ENCODE measurements at places on chromosomes 5 and 9.

GRCh38 chr5:178757049-178757809 is 26.8 kb upstream of the ZNF354A start:
- H3K4me1 ChIP-seq: no peaks in the 10 kb centered on the region
- H3K36me3 ChIP-seq: no peaks in the 10 kb centered on the region

DNA sequence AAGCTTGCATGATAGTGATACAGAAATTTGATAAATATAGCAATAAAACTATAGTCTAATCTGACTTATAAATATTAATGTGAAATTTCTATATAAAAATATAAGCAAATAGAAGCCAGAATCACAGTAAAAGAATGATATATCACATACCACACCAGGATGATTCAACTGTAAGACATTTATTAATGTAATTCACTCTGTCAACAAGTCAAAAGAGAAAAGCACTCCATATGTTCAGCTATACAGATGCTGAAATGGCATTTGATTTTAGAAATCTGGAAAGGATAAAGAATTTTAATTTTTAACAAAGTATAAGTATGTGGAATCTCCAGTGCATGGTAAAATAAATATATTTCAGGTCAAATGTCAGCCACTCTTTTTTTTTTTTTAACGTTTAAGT is 372.4 kb downstream of the KCNN2 start:
- H3K27me3 ChIP-seq: no peaks in the 10 kb centered on the region
- DNase-seq: no peak
- no peaks in the 10 kb centered on the region for H3K36me3 ChIP-seq
- H3K27ac ChIP-seq: no peak overlapping the region

DNA sequence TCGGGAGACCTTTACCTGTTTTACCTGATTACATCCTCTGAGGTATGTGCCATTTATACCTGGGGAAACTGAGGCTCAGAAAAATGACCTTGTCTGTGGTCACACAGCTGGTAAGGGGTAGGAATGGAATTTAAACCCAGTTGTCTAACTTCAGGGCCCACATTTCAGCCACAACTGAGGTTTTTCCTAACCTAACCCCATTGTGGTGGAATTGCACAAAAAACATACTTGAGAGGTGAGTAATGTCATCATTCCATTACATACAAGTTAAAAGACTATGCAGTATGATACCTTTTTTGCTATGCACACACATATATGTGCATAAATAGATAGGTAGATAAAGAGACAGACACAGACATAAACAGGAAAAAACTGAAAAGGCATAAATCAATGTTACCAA is 14.1 kb downstream of the FGF1 start:
- no peaks in the 10 kb centered on the region for H3K4me1 ChIP-seq
- DNase-seq: no peak
- H3K4me3 ChIP-seq: no peak overlapping the region
- H3K36me3 ChIP-seq: no peaks in the 10 kb centered on the region
- H3K27me3 ChIP-seq: no peaks in the 10 kb centered on the region

GRCh38 chr5:26530305-26530704 is 508.1 kb downstream of the CDH9 start:
- no peak overlapping the region for H3K4me3 ChIP-seq
- no peaks in the 10 kb centered on the region for H3K36me3 ChIP-seq
- no peaks in the 10 kb centered on the region for H3K4me1 ChIP-seq
- H3K27ac ChIP-seq: no peak overlapping the region
- no peaks in the 10 kb centered on the region for H3K27me3 ChIP-seq

DNA sequence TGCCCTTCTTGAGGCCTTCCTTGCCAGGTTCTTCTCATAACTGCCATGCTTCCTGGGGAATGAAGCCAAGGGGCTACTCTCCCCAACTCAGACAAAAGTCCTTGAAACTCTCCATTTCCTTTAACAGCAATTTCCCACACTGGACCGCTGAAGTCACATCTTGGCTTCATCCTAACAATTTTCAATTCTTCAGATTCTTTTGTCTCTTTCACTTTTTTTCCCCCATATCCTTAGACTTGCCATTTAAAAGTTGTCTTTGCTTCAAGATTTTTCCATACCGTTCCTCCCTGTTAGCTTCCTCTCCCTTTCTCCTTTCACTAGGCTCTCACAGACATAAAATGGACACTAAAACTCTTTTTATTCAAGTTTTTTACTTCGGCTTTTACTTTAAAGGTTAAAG is 93.1 kb upstream of the ITGA1 start:
- H3K4me1 ChIP-seq: peaks cover 9% of the 10 kb centered on the region
- no peaks in the 10 kb centered on the region for H3K36me3 ChIP-seq
- no peak overlapping the region for H3K27ac ChIP-seq
- no peaks in the 10 kb centered on the region for H3K27me3 ChIP-seq
- DNase-seq: no peak

- no peaks in the 10 kb centered on the region for H3K27me3 ChIP-seq
- no peaks in the 10 kb centered on the region for H3K4me1 ChIP-seq
- H3K27ac ChIP-seq: no peak overlapping the region
- no peak overlapping the region for H3K4me3 ChIP-seq
- no peak for DNase-seq
Measured at GRCh38 chr5:94459915-94460314, 158.5 kb downstream of the KIAA0825 start.

DNA sequence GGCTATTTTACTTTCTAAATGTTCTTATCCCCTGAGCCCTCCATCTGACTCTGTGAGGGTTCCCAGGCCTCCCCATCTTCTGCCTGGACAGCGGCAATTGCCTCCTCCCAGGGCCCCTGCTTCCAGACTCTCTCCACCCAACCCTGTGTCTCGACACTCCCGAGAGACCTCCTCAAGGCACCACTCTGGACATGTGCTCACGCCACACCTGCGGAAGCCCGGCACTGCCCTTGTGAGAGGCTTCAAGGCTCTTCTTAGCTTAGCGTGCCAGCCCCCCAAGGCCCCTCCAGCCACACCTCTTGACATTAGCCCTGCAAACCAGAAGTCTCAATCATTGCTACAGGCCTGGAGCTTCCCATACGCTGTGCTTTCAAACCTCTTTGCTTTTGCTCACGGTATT is 124.1 kb downstream of the CRB2 start:
- no peak for DNase-seq
- H3K36me3 ChIP-seq: no peaks in the 10 kb centered on the region
- H3K4me3 ChIP-seq: no peak overlapping the region
- no peaks in the 10 kb centered on the region for H3K27me3 ChIP-seq
- no peak overlapping the region for H3K27ac ChIP-seq

DNA sequence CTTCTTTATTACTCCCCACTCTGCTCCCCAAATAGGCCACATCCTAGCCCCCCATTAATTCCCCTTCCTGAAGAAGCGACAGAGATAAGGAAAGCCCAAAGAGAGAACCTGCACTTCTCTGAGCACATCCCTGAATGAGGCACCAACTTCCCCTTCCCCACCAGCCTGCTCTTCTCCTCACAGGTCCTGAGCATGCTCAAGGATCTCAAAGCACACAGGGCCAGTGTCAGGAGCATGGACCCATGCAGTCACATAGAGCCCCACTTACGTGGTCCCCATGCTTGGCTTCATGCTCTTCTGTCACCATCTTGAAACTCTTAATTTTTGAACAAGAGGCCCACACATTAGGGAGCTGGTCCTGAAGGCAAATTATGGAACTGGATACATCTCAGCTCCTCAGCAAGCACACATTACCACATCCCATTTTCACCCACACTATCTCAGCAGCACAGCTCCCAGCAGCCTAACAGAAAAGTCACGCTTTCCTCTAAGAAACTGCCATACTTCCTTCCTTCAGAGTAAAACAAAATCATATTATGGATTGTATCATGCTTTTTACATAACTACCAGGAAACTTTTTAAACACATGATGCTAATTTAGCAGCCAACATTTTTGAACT is 99.8 kb downstream of the NFIB start:
- no peak for DNase-seq
- H3K4me3 ChIP-seq: no peak overlapping the region
- no peak overlapping the region for H3K27ac ChIP-seq
- H3K4me1 ChIP-seq: peaks cover 3% of the 10 kb centered on the region

GRCh38 chr5:80904533-80905187 is 55.5 kb upstream of the RASGRF2 start:
- no peaks in the 10 kb centered on the region for H3K4me1 ChIP-seq
- no peak overlapping the region for H3K4me3 ChIP-seq
- H3K36me3 ChIP-seq: peaks cover 13% of the 10 kb centered on the region
- no peak for DNase-seq

GRCh38 chr5:138903130-138903775 is 28.1 kb upstream of the LRRTM2 start:
- peaks cover 35% of the 10 kb centered on the region for H3K4me1 ChIP-seq
- peaks cover 7% of the 10 kb centered on the region for H3K27me3 ChIP-seq
- no peak overlapping the region for H3K27ac ChIP-seq
- no peak for DNase-seq
- no peak overlapping the region for H3K4me3 ChIP-seq

- H3K27me3 ChIP-seq: peaks cover 44% of the 10 kb centered on the region
- H3K36me3 ChIP-seq: no peaks in the 10 kb centered on the region
- DNase-seq: no peak
Measured at GRCh38 chr5:135978212-135978631, 23.4 kb upstream of the LECT2 start.

- no peaks in the 10 kb centered on the region for H3K27me3 ChIP-seq
- no peak overlapping the region for H3K27ac ChIP-seq
Measured at GRCh38 chr9:112780450-112781036, 30.0 kb downstream of the SNX30 start.
